GF-D8 (cell line): ENCODE measurements at places on chromosomes 11 and 22.

GRCh38 chr11:29333993-29334775 is 682.6 kb downstream of the KCNA4 start:
- DNase-seq, result no peak

- no peak for DNase-seq
These were observed 8.5 kb downstream of the PHOX2A start for GRCh38 chr11:72235351-72236057.

GRCh38 chr22:32044477-32044876 is 1.4 kb downstream of the SLC5A1 start:
- no peak for DNase-seq

- no peak for DNase-seq
These were observed 102.9 kb downstream of the MORC2 start for GRCh38 chr22:30865656-30866055.

DNA sequence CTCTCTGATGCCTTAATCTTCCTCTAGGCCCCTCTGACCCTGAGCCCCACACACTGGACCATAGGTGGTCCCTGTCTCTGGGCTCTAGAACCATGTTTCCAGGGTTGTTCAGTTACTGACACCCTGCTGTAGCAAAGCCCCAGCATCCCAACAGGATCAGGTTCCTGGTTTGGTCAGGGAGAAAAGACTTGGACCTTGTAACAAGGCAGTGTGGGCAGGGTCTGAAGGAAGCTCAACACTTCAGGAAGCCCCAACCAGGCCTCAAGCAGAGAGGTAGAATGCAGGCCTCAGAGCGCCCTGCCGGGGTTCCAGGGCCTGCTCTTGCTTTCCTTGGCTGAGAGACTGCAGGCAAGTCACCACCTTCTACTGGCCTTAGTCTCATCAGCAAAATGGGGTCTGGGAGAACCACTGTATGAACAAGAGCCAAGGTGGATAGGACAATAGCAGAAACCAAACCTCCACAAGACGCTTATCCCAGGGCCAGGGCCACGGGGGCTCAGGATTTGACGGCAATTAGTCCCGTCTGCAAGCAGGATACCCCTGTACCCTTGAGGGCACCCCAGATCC is 4.8 kb downstream of the ARAP1 start:
- DNase-seq, result no peak

GRCh38 chr11:83674102-83674896 is 388.1 kb upstream of the CCDC90B start:
- DNase-seq, result no peak

DNA sequence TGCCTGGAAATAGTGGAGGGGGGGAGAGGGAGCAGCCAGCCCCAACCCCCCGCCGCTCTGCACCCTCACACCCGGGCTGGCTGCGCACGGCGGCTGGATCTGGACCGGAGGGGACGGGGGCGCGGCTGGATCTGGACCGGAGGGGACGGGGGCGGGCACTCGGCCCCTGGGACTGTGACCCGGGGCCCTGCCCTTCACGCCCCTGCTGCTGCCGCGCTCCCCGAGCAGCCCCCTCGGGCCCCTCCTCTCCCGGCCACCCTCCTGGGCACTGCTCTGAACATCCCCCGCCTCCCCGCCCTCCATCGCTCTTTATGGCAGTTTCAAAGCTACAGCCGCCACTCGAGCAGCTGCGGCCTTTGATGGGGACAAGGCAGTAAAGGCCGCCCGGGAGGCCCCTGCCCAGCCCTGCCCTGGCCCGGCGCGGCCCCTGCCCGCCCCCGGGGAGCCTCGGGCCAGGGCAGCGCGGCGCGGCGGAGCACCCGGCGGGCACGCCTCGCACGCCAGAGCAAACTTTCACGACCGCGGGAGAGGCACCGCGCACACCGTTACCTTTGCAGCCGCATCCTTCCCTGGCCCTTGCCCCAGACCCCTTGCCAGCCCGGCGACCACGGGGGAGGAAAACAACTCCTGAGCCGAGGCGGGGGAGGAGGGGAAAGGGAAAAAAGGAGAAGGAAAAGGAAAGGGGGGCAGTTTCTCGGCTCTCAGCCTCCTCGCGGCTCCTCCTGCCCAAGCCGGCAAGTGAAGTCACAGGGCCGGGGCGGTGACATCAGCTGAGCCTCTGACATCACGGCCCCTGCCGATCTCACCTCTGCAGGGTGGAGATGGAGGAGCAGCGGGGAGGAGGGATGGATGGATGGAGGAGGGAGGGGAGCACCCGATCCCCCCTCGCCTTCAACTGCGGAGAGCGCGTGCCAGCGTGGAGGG is 13.1 kb upstream of the TCF20 start:
- DNase-seq, result no peak

DNA sequence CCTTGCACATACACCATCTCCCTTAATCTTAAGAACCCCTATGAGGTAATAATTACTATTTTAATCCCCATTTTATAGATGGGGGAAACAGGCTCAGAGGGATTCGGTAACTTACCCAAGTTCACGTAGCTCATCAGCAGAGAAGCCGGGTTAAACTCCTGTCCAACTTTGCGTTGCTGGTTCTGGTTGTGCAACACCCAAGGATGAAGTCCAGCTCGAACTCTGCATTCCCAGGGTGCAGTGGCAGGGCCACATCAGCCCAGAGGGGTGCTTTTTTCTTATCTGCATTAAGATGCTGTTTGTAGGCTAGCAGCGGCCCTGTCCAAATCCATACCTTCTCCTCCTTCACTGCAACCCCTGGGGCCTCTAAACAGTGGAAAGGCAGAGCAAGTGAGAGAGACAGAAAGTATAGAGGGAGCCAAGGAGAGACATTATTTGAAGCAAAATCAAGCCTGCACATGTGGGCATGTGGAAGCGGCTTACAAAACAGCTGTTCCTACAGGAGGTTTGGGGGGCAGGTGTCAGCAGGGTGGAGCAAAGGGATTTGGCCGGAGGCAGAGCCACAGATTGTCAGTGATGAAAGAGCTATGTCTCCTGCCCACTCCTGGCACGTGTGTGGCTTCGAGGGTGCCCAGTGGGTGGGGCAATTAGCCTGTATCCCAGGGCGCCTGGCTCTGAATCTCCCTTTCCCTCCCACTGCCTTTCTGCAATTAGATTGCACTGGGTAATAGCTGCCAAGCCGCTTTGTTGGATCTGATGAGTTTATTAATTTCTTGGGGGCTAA is 129.5 kb upstream of the TBCEL start:
- DNase-seq, result no peak

DNA sequence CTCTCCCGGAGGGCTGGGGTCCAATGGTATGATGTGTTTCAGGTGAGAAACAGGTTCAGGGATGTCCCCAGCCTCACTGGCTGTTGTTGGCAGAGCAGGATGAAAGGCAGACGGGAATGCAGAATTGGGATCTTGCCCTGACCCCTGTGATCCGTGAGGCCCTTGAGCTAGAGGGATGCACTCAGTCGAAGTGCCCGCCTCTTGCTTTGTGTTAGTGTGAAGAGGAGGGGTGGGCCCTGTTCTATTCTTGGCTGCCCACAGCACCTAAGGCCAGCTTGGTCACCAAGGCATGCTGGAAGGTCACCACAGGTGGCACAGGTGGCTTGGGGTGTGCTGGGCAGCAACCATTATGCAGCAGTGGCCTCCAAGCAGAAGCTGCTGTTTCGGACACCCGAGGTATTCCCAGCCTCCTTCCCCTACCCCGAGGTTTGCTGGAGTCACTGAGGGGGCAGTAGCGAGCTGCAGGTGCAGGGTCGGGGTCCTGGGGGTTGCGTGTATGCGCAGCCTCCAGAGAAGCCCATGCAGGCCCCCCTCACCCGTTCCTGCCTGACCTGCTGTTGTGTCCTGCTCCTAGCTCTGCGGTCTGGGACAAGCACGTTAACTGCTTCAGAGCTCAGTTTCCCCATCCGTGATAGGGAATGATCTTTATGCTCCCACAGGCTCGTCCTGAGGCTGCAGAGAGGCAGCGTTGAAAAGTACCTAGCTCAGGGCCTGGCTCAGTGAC is 13.0 kb downstream of the LRP5 start:
- DNase-seq, result no peak

- DNase-seq, result peak; percentile 25
These were observed 31.6 kb upstream of the WNT11 start for GRCh38 chr11:76237914-76238313.

GRCh38 chr22:21762712-21763581 is 27.4 kb upstream of the YPEL1 start:
- no peak for DNase-seq

DNA sequence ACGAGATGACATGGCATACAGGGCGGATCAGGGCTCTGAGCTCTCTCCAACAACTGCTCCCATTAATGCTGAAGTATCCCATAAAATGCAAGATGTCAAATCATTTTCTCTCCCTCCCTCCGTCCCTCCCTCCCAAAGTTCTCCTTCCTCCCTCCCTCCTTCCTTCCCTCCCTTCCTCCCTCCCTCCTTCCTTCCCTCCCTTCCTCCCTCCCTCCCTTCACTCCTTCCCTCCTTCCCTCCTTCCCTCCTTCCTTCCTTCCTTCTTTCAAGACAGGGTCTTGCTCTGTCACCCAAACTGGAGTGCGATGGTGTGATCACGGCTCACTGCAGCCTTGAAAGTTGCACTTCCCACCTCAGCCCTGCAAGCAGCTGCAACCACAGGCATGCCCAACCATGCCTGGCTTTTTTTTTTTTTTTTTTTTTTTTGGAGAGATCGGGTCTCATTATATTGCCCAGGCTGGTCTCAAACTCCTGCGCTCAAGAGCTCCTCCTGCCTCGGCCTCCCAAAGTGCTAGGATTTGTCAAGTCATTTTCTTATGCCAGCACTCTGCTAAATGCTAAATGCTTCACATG is 38.2 kb downstream of the TXN2 start:
- DNase-seq, result no peak

DNA sequence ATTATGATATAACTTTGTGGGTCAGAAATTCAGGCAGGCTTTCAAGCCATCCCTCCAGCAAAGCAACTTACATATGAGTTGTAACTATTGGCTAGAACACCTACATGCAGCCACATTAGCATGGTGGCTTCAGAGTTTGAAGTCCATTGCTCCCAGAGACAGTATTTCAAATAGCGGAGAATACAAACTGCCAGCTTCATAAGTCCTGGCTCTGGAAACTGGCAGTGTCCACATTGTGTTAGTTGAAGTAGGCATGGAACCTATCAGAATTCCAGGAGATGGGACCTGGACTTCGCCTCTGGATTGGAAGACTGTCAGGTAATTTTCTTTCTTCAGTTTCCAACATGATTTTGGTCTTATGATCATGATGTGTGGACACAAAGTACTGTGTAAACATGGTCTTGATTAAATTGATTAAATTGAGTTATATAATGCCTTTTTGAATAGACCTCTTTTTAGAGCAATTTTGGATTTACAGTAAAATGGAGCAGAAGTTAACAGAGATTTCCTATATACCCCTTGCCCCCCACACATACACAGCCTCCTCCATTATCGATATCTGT is 209.9 kb upstream of the NAV2 start:
- no peak for DNase-seq

- no peak for DNase-seq
These were observed 72.2 kb downstream of the LARGE2 start for GRCh38 chr11:45994371-45995341.

GRCh38 chr11:69563946-69564775 is 76.8 kb upstream of the CCND1 start:
- no peak for DNase-seq

GRCh38 chr11:1233351-1234053 is 10.6 kb downstream of the MUC5B start:
- DNase-seq, result no peak

DNA sequence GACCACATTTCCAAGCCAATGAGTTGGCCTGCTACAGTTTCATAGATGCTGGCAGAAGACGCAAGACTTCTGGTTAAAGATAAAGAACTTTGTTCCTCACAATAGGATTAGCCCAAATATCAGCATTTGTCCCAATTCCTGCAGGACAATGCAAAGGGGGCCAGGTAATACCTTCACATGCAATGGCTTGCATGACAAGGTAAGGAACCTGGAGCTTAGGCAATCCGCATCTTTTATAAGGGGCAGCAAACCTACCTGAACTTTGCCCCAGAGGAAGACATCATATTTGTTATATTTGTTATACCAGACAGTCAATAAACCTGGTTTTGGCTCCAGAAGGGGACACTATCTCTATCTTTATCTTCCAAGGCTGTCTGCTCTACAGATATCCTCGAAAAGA is 5.3 kb downstream of the P2RY6 start:
- no peak for DNase-seq

GRCh38 chr11:31236143-31236542 is 133.4 kb downstream of the DCDC1 start:
- DNase-seq, result no peak

DNA sequence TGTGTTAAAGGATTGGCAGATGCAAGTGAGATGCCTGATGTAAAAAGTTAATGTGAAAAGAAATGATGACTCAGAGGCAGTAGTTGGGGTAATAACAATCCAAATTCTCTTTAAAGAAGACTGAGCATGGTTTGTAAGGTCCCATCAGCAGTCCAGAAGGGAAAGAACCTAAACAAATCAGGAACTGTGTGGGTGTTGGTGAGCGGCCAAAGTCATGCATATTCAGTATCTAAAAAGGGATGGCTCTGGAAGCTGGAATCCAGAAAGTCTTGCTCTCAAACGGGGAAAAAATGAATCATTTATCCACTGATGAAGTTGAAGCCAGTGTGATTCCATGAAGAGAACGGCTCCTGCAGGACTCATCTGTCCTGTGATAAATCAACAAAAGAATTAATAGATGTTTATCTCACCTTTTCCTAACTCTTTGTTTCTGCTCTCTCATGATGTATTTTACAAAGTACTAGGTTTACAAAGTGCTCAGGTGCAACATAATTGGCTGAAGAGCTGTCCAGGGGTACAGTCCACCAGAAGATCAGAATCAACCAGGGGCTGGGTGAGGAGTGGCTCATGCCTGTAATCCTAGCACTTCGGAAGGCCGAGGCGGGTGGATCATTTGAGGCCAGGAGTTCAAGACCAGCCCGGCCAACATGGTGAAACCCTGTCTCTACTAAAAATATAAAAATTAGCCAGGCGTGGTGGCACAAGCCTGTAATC is 20.5 kb upstream of the SORL1-AS1 start:
- no peak for DNase-seq

- no peak for DNase-seq
These were observed 1327.3 kb downstream of the TBC1D22A start for GRCh38 chr22:48089601-48090331.

GRCh38 chr11:102559839-102560238 is 29.3 kb upstream of the MMP7 start:
- DNase-seq, result no peak

DNA sequence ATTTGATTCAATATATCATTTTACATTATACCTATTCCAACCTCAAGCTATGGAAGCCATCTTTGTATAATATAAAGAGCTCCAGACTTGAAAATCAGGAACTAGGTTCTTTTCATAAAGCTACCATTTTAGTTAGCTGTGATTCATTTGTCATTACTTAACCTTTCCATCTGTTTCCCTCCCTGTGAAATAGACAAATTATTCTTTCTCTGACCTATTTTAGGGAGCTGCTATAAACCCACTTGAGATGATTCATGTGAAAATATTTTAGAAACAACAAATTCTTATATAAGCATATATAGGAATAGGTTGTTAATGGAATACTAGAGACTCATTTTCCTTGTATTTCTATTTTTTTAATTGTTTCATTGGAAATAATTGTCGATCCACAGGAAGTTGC is 1012.1 kb downstream of the OPCML start:
- DNase-seq, result no peak

DNA sequence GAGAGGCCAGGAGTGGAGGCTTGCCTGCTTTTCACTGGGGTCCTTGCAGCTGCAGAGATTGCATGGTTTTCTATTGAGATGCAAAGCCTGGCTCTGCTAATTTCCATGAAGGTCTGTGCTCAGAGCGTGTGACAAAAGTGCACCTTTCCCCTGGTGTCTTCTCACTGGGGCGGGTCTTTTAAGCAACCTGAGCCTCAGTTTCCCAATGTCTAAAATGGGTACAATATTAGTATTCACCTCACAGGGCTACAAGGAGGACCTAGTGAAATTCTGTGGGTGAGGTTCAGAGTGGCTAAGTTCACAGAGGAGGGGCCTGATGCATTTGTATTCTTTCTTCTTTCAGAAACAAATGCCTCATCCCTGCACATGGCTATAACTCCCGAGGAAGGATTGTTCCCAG is 20.3 kb downstream of the PPM1F start:
- no peak for DNase-seq
